ENCODE measurements at places on chromosomes 3 and 15.

GRCh38 chr15:41115652-41116115 is 396 bp downstream of the INO80 start:
- peak; percentile 70 for DNase-seq
- no peaks in the 10 kb centered on the region for H3K27me3 ChIP-seq
- peak overlapping the region; percentile 96 for H3K27ac ChIP-seq
- no peaks in the 10 kb centered on the region for H3K36me3 ChIP-seq
- H3K4me3 ChIP-seq = peak overlapping the region; percentile 69

DNA sequence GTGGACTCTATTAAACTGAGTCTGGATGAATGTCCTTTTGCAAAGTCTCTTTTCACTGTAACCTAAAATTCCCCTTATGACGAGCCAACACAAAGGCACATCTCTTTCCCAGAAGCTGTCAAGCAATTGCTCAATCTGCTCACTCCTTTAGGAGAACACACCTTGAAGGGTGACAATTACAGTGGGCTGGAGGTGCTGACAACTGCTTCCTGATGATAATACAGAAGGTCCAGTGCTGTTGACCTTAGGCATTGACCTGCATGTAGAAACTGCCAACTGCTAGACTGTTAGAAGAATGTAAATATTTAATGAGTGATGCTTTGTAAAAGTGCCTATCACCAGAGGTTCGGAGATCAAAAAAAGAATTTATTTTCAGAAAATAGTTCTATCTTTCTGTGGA is 757.7 kb downstream of the GRM7 start:
- H3K27me3 ChIP-seq = no peaks in the 10 kb centered on the region
- no peak overlapping the region for H3K27ac ChIP-seq
- no peak for DNase-seq
- no peaks in the 10 kb centered on the region for H3K36me3 ChIP-seq

- no peak for DNase-seq
- H3K4me1 ChIP-seq = peaks cover 8% of the 10 kb centered on the region
- H3K27me3 ChIP-seq = no peaks in the 10 kb centered on the region
- H3K36me3 ChIP-seq = no peaks in the 10 kb centered on the region
These were observed 21.5 kb downstream of the TTC21A start for GRCh38 chr3:39128951-39129350.

DNA sequence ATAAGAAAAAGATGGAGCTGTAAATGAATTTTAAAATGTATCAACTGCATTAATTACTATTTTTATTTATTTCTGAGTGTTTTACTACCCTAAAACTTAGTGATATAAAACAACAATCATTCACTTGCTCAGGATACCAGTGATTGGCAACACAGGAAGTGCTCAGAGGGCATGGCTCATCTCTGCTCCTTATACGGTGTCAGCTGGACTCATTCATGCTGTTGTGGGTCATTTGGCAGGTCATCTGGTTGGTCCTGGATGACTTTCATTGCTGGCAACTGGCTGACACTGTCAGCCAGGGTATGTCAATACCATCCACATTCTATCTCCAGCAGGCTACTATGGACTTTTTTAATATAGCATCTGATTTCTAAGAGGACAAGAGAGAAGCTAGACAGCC is 689.6 kb upstream of the NECTIN3 start:
- DNase-seq = no peak
- H3K36me3 ChIP-seq = no peaks in the 10 kb centered on the region
- no peaks in the 10 kb centered on the region for H3K4me1 ChIP-seq
- H3K4me3 ChIP-seq = no peak overlapping the region
- H3K27ac ChIP-seq = no peak overlapping the region

GRCh38 chr3:194053136-194053535 is 82.8 kb upstream of the HES1 start:
- no peak overlapping the region for H3K4me3 ChIP-seq
- DNase-seq = no peak
- H3K27me3 ChIP-seq = no peaks in the 10 kb centered on the region

- no peaks in the 10 kb centered on the region for H3K4me1 ChIP-seq
- H3K27ac ChIP-seq = no peak overlapping the region
- H3K4me3 ChIP-seq = no peak overlapping the region
- no peak for DNase-seq
- no peaks in the 10 kb centered on the region for H3K36me3 ChIP-seq
These were observed 114.3 kb downstream of the DIPK2A start for GRCh38 chr3:144085964-144086363.

- H3K27ac ChIP-seq = no peak overlapping the region
- no peaks in the 10 kb centered on the region for H3K36me3 ChIP-seq
- H3K27me3 ChIP-seq = no peaks in the 10 kb centered on the region
- DNase-seq = no peak
- no peak overlapping the region for H3K4me3 ChIP-seq
These were observed 168.0 kb upstream of the SMAD3 start for GRCh38 chr15:66897416-66897815.

GRCh38 chr3:30469133-30469532 is 137.3 kb upstream of the TGFBR2 start:
- no peak overlapping the region for H3K27ac ChIP-seq
- DNase-seq = no peak
- H3K4me1 ChIP-seq = no peaks in the 10 kb centered on the region

DNA sequence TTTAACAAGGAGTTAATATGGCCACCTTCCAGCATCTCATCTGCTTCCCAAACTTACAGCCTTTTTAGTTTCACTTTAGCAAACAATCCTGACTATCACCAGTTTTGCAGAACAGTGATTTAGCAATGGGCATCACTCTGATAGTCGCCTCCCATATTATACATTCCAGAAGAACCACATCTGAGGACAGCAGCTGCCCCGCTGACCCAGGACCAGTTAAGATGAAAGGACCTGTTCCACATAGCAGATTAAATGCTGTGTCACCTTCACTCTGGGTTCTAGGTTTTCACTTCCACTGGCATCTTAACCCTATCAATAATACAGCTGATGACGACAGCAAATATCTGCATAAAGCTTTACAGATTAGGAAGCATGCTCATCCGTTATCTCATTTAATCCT is 99.8 kb downstream of the TRIM69 start:
- H3K27me3 ChIP-seq = no peaks in the 10 kb centered on the region
- DNase-seq = no peak
- H3K4me3 ChIP-seq = no peak overlapping the region
- no peaks in the 10 kb centered on the region for H3K4me1 ChIP-seq

DNA sequence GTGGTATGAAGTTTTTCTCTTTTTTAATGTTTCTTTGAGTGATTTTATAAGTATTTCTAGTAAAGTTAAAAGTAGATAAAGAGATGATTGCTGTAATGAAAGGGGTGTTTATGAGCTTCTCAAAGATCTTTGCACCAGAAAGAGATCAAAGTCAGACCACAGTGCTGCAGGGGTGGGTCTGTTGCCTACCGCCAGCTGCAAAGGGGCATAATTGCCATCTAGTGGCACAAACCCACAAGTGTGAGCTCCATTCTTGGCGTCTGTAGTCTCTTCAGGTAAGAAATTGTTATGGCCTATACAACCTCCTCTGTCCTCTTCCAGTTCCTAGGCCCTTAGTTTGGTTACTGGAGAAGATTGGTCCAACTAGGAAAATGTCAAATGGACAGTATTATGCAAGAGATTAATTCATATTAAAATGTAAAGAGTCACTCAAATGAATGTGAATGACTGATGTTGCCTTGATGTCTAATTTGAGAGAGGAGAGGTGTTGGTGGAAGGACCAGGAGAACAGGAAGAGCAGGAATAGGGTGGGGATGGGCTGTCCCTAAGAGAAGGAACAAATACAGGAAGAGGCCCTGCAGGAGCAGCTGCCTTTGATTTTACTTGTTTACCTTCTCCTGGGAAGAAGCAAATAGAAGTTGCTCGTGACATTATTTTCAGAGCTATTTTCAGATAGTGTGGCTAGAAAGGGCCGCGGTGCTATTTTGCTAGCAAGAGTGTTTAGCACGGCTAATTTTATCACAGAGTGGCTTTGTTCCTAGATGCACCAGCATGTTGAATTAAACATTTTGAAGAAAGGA is 53.0 kb upstream of the GSK3B start:
- no peaks in the 10 kb centered on the region for H3K36me3 ChIP-seq
- peak; percentile 46 for DNase-seq

GRCh38 chr15:59764775-59765174 is 75.7 kb upstream of the BNIP2 start:
- H3K27me3 ChIP-seq = peaks cover 34% of the 10 kb centered on the region
- H3K36me3 ChIP-seq = no peaks in the 10 kb centered on the region
- H3K4me1 ChIP-seq = no peaks in the 10 kb centered on the region
- no peak for DNase-seq
- no peak overlapping the region for H3K4me3 ChIP-seq

GRCh38 chr3:28476194-28476593 is 127.6 kb upstream of the AZI2 start:
- H3K27ac ChIP-seq = no peak overlapping the region
- no peaks in the 10 kb centered on the region for H3K36me3 ChIP-seq

DNA sequence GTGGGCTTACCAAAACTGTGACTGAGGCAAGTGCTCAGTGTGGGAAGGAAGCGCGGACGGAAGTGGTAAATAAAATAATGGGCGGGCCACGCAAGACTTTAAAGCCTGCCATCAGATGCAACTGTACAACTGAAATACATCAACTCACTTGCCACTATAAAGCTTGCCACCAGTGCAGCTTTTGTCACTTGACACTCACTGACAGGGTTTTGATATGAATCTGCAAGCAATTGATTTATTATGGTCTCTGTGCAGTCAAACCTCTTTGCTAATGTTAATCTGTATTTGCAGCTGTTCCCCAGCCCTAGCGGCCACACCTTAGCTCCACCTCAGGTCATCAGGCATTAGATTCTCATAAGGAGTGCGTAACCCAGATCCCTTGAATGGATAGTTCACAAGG is 2.3 kb upstream of the GFM1 start:
- H3K36me3 ChIP-seq = no peaks in the 10 kb centered on the region
- peaks cover 7% of the 10 kb centered on the region for H3K4me1 ChIP-seq
- H3K27ac ChIP-seq = no peak overlapping the region
- no peak overlapping the region for H3K4me3 ChIP-seq
- no peak for DNase-seq

DNA sequence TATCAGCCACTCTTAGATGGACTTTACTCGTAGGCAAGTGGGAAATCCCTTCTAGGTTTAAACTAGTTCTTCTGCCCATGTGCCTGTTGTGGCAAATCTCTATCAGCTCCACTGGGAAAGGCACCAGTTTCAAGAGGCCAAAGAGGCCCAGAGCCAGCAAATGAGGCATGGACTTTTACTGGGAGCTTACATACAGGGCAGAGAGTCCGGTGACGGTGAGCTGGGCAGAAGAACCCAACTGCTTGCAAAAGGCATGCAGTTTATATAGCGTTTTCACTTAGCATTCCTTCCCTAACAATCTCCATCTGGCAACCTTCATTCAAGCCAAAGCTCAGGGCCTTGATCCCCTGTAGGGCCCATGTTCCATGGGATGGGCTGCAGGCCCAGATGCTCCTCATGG is 93.0 kb upstream of the C3orf80 start:
- DNase-seq = no peak
- H3K36me3 ChIP-seq = no peaks in the 10 kb centered on the region
- H3K27me3 ChIP-seq = no peaks in the 10 kb centered on the region
- H3K4me1 ChIP-seq = no peaks in the 10 kb centered on the region
- no peak overlapping the region for H3K27ac ChIP-seq

GRCh38 chr3:111785034-111785433 is 74.0 kb upstream of the PHLDB2 start:
- no peaks in the 10 kb centered on the region for H3K36me3 ChIP-seq
- no peaks in the 10 kb centered on the region for H3K4me1 ChIP-seq
- H3K27ac ChIP-seq = no peak overlapping the region
- DNase-seq = no peak
- H3K4me3 ChIP-seq = no peak overlapping the region

DNA sequence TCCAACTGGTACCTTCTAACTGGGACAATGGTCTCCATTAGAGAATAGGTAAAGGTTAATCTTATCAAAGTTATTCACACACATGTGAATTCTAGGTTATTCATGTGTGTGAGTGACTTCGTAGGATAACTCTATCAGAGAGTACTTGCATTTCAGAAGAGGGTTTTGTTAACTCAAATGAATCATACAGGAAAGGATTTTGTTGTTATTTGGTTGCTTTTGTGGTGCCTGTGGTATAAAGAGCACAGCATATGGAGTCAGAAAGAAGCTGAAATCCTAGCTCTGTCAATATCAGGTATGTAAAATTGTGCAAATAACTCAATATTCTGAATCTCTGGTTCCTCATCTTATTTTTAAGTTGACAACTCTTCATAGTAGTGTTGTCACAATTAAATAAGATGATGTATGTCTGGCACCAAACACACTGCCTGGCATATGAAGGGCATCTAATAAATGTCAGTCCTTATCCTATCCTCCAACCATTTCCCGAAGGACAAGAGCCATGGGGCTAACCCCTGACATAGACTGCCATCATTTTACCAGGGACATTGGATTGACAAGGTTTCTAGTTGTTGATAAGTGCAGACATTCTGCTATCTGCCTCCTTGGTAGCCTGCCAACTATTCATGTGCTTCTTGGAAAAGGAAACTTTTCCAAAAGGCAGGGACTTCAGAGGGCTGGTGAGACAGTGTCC is 48.7 kb upstream of the CMSS1 start:
- no peaks in the 10 kb centered on the region for H3K4me1 ChIP-seq
- H3K27ac ChIP-seq = no peak overlapping the region
- H3K4me3 ChIP-seq = no peak overlapping the region
- no peaks in the 10 kb centered on the region for H3K36me3 ChIP-seq
- H3K27me3 ChIP-seq = no peaks in the 10 kb centered on the region

DNA sequence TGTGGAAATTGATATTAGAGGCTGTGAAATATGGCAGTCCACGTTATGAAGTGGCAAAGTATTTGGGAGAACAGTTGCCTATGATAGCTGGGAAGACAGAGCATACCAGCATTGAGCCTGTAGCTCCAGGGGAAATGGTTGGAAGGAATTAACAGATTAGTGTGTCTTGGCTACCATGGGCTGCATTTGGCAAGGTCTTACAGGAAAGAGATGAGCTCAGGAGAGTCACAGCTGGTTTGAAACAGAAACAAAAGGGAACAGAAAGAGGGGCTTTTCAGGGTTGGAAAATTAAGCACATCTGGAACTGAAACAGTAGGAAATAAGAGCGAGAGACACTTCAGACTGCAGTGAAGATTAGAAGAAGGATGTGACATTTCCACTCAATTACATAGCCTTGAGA is 141.7 kb downstream of the FBLN2 start:
- H3K27ac ChIP-seq = no peak overlapping the region
- no peaks in the 10 kb centered on the region for H3K36me3 ChIP-seq
- DNase-seq = no peak
- no peaks in the 10 kb centered on the region for H3K4me1 ChIP-seq

GRCh38 chr3:41525303-41526064 is 326.2 kb downstream of the CTNNB1 start:
- no peak overlapping the region for H3K27ac ChIP-seq
- no peaks in the 10 kb centered on the region for H3K27me3 ChIP-seq
- H3K4me3 ChIP-seq = no peak overlapping the region
- no peaks in the 10 kb centered on the region for H3K36me3 ChIP-seq
- H3K4me1 ChIP-seq = no peaks in the 10 kb centered on the region

DNA sequence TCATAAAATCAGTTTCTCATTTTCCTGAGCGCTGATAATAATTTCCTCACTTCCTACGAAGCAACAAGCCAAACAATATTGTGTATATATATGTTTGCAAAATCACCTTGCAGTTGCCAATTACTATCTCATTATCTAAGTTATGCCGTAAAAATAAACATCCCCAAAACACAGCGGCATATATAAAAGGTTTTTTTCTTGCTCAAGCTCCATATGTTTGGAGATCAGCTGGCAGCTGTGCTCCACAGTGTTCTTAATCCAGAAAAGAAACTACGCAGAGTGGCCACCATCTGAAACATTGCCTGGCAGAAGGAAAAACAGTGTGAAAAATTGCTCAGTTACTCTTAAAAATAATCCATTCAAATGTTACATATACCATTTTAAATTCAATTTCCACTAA is 951.4 kb downstream of the PLOD2 start:
- no peaks in the 10 kb centered on the region for H3K36me3 ChIP-seq
- no peaks in the 10 kb centered on the region for H3K27me3 ChIP-seq
- H3K4me3 ChIP-seq = no peak overlapping the region
- H3K27ac ChIP-seq = no peak overlapping the region
- no peak for DNase-seq

Data from transverse colon (tissue), 4 donors.